ENCODE measurements at places on chromosomes 2 and 18.
A peak's percentile ranks its signal among the peaks of the same experiment; 100 is the strongest.

DNA sequence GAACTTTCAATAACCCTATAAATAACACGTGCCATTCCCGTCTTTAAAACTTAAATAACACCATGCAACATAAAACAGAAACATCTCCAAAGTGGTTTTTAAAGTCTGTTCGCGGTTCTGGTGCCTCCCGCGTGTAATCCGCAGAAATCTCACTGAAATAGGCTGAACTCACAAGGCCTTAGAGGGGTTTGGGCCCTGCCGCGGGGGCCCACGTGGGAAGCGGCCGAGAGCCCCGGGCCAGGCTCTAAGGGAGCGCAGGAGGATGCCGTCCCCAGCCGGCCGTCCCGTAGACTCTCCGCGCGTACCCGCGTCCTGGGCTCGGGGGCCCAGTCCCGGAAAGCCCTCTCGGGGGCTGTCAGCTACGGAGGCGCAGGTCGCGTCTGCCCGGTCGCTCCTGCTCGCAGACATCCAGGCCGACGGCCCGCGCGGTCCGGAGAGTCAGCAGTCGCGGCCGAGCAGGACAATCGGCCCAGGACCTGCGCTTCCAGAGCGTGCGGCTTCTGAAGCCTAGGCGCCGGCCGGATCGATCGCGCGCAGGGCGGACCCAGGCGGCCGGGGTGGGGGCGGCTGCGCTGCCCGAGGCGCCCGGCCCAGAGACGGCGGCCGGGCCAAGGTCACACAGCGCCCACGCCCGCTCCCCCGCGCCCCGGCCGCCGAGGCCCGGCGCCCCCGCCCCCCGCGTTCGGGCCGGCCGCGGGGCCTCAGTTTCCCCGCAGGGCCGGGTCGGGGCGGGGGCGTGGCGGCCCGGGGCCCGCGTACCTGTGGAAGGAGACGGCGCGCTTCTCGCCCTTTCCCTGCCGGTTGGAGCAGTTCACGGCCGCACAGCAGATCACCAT is 558 bp downstream of the THAP4 start:
- peak; percentile 67 for DNase-seq

GRCh38 chr2:173749315-173749714 is 215.9 kb downstream of the SP3 start:
- peak; percentile 7 for DNase-seq

DNA sequence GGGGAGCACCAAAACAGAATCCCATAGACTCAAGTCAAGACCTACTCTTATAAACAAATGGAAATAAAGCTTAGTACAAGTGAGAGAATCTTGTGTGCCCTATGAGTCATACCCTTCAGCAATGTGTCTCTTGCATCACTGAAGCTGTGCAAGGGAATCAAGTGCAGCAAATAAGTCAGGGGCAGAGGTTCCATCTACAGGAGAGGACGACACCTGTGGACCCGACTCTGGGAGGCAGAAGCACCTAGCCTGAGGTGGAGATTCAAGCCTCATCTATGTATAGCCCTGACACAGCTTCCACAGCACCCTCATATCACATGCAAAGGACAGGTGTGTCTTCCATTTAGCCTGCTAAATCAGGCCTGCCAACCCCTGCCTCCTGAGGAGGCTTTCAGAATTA is 298.2 kb downstream of the CNTNAP5 start:
- no peak for DNase-seq

DNA sequence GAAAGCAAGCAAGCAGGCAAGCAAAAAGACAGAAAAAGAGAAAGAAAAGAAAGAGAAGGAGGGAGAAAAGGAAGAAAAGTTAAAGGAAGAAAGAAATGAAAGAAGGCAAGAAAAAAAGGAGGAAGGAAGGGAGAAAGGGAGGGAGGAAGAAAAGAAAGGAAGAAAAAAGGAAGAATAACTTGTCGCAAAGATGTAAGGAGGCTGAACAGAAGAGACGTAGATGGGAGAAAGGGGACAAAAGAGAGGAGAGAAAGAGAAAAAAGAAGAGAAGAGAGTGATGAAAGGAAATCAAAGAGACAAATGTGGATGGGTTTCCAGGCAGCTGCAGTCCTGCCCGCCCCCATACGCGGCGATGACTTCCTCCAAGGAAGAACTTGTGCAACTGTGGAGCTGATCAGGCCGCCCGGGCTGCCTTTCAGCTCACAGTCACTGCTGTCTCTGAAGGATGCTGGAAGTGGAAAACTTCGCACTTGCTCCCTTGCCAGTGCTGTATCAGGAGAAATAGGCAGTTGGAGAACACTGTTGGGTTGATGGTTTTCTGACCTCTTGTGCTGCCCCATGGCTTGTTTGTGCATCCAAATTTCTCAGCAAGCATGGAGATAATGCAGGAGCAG is 52.9 kb downstream of the TRIB2 start:
- DNase-seq: no peak

DNA sequence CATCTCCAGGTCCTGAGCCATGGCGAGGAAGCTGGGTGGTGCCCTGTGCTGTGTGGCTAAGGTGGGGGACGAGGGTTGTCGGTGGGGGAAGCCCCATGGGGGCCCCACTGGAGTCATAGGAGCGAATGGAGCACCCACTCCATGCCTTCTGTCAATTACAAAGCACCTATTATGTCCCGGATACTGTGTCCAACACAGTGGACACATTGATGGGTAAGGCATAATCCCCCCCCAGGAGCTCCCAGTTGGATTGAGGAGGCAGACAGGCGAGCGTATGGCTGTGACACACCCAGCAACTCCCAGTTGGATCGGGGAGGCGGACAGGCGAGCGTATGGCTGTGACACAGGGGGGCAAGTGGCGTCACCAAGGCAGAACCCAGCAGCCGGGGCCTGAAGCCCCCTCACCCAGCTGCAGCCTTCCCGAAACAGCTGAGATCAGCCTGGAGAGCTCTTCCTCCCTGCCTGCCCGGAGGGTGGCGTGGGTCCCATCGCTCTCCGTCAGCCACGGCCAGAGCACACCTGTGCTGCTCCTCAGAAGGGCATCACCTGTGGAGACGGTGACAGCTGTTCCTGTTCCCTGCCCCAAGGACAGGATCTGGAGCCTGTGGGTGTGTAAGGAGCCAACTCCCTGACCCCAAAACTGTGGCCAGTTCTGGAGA is 69.6 kb downstream of the HPCAL1 start:
- DNase-seq: no peak

DNA sequence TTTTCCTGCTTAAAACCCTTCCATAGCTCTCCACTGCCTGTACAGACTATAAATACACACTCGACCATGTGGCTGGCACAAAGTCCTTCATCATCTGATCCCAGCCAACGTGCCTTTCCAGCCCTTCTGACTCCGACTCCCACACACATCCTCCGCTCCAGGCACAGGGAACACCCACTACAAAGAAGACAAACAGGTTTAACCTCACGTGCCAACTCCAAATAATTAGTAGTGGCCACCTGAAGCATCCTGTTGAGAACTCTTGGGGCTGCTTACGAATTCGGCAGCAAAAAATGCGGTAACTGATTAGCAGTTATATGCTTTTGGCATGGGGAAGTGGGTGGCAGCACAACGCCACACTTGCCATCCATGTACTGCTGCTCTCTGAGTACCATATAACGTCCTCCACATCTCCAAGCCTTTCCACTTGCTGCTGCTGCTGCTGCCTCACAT is 12.1 kb downstream of the SPIRE1 start:
- no peak for DNase-seq

DNA sequence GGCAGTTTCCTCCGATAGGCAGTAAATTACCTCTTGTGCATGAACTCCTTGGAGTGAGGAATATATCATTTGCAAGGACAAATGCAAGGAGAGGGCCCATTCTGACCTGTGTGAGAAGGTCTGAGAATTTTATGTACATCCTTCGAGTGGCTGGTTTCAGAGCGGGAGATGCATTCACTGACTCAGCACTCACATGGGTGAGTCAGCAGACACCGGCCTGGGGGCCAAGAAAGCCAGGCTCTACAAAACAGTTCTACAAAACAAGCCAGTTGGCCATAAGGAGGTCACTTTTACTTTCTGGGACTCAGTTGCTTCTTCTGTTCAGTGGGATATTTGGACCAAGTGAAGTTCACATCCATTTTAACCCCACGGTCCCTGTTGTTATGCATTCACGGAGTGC is 35.3 kb downstream of the CYP26B1 start:
- no peak for DNase-seq

DNA sequence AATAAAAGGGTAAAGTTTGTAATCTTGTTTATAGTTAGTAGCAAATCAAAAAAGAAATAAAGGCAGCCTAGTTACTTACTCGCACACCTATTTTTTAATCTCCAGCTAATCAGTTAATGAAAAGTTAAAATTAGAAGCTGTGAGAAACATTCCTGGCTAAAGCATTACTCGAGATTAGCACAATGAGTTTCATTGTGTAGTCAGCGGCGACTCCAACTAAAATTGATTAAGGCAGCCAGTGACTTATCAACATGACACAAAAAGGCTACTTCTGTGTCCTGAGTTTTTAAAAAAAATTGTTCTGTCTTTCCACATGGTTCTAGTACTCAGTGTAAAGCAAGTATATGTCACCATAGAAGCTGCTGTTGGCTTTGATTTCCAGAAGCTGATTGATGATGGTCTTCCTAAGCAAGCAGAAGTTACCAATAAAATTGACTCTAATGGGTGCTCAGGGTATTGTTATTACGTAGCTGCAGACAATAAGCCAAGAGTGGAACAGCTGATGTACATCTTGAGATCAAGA is 159.2 kb downstream of the CPS1 start:
- no peak for DNase-seq

- DNase-seq: no peak
These were observed 550.0 kb downstream of the TMX3 start for GRCh38 chr18:68164909-68165308.

GRCh38 chr18:79947881-79948610 is 3.4 kb downstream of the SLC66A2 start:
- DNase-seq: no peak

- DNase-seq: no peak
These were observed 12.9 kb upstream of the NCKAP5 start for GRCh38 chr2:133581010-133581760.

GRCh38 chr2:105504459-105504858 is 105.6 kb upstream of the FHL2 start:
- no peak for DNase-seq

GRCh38 chr2:235727891-235728799 is 234.3 kb downstream of the AGAP1 start:
- DNase-seq: no peak

DNA sequence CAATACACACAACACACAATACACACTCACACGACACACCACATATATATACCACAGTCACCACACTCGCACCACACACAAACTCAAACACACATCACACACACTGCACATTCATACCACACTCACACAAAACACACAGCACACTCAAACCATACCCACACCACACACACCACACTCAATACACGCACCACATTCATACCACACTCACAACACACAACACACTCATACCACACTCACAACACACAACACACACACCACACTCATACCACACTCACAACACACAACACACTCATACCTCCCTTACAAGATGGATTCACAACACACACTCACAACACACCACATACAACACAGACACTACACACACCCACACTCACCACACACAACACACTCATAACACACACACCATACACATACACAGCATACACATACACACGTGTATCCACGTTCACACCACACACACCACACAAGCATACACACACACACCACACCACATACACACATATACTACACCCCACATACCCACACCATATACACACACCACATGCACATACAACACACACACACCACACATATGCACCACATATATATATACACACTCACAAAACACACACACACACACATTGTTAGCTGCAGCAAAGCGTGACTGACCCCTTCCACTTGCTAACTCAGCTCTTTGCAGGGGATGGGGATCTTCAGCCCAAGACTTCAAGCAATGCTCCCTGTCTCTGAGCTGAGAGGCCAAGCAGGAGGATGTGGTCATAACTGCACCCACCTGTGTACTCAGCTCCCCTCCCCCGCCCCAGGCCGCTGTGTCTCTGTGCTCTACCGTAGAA is 59.0 kb downstream of the SDC1 start:
- DNase-seq: no peak

GRCh38 chr18:10365901-10366300 is 88.5 kb upstream of the APCDD1 start:
- DNase-seq: no peak

DNA sequence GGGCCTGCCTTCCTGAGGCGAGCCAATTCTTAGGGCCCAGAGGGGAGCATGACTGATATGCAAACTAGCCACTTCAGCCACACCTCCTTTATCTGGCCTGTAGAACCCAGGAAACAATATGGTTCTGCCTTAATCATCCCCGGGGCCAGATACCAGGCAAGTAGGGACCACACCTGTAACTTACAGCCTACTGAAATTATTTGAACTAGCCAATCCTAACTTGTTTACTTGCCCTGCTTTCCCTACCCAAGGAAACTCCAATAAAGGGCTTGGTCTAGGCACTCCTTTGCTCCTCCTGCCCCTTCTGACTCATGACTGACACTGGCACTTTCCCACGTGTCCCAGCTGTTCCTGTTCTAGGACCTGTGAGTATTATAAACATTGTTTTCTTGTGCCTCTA is 57.6 kb downstream of the MYOM1 start:
- peak; percentile 61 for DNase-seq

- DNase-seq: no peak
These were observed 230.4 kb downstream of the SP3 start for GRCh38 chr2:173734797-173735196.

DNA sequence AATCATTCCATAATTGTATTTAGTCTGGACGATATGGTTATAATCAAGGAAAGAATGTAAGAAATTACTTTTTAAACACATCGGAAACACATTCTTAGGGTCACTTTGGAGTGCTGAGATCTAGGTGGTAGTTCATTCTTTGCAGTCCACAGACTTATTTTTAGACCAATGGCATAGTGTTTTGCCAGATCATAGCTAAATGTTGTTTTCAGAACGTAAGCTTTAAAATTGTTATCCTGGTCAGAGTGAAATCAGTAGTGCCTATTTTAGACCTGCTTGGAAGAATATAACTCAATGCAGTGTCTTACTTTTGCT is 4.3 kb downstream of the MYL12A start:
- DNase-seq: no peak

DNA sequence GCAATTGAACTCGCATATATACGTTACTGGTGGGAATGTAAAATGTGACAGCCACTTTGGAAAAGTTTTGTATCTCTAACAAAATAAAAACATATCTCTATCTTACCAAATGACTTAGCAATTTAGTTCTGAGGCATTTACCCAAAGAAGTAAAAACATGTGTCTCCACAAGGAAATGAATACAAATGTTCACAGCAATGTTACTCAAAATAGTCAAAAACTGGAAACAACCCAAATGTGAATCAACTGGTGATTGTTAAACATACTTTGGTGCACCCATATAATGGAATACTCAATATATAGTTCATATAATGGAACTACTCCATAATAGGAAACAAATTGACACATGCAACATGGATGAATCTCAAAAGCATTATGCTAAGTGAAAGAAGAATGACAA is 70.4 kb upstream of the DNER start:
- no peak for DNase-seq

GRCh38 chr2:41907771-41908207 is 140.0 kb upstream of the PKDCC start:
- no peak for DNase-seq

DNA sequence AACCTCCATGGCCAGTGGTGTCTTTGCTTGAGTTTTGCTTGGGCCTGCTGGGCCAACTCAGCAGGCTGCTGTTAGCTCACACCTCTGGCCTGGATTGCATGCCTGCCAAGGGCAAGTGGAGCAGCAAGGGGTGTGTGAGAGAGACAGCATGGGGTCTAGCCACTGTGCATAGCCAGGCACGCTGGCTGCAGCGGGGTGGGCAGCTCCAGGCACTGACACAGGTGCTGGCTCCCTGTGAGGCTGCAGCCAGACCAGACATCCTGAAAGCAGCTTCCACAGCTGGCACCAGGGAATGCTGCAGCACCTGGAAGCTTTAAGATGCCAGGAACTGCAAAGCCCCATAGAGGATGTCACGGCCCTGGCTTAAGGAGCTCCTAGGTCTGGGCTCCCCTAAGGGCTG is 376.4 kb upstream of the VWC2L start:
- no peak for DNase-seq

Measured in OCI-M1 (cell line).